Body of pancreas (tissue), 4 donors: ENCODE measurements at places on chromosomes 4 and X. TPM values are rescaled to one million over a fixed set of nuclear protein-coding genes. Genes with fewer than 3 reads are reported as not detected.

DNA sequence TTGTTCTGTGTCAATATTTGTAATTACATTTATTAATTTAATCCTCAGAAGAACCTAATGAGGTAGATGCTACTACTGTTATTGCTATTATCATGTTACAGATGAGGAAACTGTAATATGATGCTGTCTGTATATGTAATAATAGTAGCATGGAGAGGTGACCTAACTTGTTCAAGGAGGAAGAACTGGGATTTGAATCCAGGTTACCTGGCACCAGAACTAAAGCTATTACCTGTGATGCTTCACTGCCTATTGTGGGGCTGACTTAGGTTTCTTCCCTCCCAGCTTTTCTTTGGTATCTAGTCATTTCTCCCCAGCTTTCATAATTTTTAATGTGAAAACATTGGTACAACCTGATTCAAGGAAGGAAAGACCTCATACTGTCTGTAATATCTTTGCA lies 43.6 kb downstream of the RAPGEF2 start:
- no peak for DNase-seq

CXCL10 gene
- total RNA-seq: not detected

- DNase-seq: no peak
Observed at GRCh38 chr4:24321616-24322015, 262.7 kb downstream of the DHX15 start.

DNA sequence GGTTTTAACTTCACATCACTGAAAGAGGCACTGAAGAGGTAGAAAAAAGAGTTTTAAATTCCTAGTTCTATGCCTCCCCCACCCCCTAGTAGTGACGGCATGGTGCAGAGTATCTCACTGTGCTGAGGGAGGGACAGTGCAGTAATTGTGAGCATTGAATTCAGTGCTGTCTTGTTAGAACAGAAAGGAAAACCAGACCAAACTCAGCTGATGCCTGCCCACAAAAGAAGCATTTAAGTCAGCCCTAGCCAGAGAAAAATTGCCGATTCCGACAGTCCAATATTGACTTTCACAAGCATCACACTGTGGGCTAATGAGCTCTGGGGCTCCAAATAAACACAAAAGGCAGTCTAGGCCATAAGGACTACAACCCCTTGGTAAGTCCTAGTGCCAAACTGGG lies 417.7 kb downstream of the AR start:
- no peak for DNase-seq

- no peak for DNase-seq
Observed at GRCh38 chr4:126784966-126785580, 847.7 kb upstream of the INTU start.

- no peak for DNase-seq
Observed at GRCh38 chrX:13276991-13277390, 42.9 kb downstream of the ATXN3L start.

DNA sequence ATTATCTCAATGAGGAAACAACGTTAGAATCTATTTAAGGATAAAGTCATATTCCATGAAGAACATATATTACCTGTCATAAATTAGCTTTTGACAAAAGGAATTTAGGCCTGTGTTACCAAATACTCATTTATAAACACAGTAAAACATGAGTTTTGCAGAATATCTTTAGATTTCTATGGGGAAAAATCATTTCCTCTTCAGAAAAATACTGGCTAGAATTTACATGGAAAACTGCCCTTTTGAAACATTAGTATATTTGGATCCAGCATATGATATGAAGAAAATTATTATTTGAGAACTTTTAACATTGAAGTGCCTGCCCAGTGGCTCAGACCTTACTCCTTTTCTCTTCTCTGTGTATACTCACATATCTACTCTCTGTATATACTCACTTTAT lies 131.4 kb upstream of the NEIL3 start:
- no peak for DNase-seq

TMEM131L gene
- 47.1 TPM for total RNA-seq

DNA sequence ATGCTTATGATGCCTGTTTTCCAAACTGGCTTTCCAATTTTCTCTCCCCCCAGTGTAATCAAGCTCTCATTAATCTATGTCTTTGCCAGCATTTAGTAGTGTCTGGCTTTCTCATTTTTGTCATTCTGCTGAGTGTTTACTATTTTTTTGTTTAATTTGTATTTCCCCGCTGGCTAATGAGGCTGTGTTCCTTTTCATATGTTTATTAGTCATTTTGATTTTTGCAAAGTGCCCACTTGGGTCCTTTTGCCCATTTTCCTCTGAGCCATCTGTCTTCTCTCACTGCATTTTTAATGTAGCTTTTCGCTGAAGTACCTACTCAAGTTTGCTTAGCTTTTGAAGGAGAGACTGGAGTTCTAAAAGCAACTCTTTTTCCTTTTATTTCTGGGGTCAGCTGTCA lies 14.7 kb downstream of the DCK start:
- DNase-seq: no peak

DNA sequence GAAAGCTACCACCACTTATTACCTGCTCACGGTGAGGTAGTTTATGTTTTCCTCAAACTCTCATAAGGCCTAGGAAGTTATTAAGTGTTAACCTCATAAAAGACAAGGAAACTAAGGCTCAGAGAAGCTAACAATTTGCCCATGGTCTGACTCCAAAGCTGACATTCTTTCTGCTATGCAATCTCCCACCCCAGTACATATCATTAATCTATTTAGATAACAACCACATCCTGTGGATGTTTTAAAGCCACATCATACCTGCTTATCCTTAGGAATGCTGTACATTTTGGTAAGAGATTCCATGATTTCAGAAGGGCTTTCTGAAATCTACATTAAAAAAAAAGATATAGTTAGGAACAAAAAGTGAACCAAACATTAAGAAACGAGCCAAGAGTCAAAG lies 55.4 kb downstream of the HUWE1 start:
- DNase-seq: no peak

FRG2 gene
- not detected for total RNA-seq

DNA sequence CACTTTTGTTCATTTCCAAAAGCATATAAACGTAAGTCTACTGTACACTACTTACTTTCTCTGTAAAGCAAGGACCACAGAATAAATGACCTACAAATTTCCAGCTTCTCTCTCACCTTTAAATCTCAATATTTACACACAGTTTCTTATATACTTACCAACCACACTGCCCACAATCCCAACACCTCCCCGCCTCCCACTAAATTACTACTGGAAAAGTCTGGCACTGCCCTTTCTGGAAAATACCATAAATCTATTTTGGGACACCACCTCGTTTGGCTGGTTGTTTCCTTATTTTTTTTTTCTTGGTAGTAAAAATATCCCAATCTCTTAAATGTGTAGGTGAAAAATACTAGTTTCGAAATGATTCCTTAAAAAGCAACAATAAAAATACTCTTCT lies 19.6 kb downstream of the FAT1 start:
- DNase-seq: no peak

DNA sequence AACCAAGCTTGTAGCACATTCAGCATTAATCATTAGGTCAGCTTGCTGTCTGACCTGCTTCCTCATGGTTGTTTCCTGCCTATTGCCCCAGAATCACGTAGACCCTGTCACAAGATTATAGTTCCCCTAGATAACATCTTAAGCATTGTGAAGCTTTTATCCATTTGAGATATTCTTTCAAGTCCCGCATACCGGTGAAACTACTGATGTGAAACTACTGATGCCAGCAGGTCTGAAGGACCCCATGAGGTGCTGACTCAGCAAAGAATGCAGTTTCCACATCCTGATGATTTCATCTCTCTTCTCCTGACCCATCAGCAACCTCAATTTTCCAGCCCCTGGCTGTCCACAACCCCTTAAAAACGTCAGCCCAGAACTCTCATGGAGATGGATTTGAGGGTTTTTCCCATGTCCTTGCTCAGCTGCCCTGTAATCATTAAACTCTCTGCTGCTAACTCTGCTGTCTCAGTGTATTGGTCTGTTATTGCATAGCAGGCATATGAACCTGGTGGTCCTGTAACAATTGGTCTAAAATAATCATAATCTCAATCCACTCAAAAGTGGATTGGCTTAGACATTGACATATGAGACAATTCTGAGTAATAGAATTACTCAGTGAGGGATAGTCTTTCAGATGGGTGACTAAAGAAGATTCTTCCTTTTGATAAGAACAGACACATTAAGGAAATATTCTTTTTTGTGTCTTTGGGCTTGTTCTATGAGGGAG lies 26.3 kb upstream of the UBA6 start:
- no peak for DNase-seq

DNA sequence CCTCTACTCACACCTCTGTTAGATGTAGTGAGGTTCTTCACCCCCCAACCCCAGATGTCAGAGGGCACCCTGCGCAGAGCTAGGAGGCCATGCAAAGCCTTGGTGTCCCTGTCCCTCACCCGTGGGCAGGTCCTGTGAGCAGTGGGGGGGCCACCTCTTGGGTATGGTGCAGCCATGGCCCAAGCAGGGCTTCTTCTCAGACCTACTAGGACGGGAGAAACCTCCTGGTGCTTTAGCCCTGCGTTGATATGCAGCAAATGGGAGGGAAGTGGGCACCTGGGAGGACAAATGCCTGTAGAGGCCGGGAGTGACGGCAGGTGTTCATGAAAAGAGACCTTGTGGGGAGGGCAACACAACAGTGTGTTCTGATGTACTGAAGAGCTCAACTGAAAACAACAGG lies 38.5 kb upstream of the MSANTD1 start:
- peak; percentile 24 for DNase-seq

GRCh38 chr4:93199492-93199891 lies 629.1 kb upstream of the ATOH1 start:
- peak; percentile 5 for DNase-seq

- peak; percentile 11 for DNase-seq
Observed at GRCh38 chr4:99165978-99166377, 21.9 kb upstream of the ADH4 start.

GRCh38 chr4:4334798-4335520 lies 44.9 kb downstream of the ZBTB49 start:
- peak; percentile 77 for DNase-seq

DNA sequence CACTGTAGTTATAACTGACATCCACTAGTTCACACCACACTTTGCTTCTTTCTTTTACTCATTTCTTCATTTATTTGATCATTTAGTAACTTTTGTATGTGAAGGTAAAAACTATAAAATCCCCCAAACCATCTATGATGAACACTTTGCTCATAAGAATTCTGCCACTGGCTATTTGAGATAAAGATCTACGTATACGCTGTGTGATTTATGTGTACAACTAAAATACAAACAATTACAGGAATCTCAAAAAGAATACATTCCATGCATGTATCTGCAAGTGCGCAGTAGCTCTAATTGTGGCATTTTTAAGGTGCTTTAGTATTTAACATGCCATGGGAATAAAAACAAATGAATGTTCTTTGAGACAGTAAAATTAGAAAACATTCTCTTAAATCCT lies 156.9 kb upstream of the NAP1L5 start:
- no peak for DNase-seq

- DNase-seq: no peak
Observed at GRCh38 chrX:154304846-154305245, 9.3 kb downstream of the TKTL1 start.

GRCh38 chr4:68324519-68325262 lies 25.2 kb downstream of the YTHDC1 start:
- DNase-seq: no peak

DNA sequence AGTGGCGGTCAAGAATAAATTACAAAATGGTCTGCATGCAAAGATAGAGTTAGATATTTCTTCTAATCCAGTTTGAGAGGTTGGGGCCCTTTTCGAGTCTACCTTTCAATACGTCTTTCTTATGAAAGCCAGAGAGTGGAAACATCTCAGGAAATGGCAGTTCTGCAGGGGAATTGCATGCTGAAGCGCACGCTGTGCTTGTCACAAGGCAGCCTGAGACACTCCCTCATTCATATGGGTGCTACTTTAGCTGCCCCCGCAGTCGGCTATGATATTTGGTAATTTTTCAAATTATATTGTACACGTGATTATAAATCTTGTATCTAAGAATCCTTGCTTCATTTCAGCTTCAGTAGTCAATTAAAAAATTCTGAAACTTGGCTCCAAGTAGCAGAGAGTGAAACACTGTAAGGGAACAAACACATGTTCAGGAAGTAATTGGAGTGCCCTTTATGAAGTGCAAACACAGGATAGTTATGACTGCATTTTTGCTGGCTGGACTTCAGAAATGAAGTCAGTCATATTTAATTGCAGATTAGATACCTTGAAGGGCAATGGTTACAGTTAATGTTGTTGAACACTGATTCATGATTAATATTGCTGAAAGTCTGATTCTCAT lies 145.5 kb upstream of the NAP1L5 start:
- peak; percentile 62 for DNase-seq

VCX3B gene
- not detected for total RNA-seq

DNA sequence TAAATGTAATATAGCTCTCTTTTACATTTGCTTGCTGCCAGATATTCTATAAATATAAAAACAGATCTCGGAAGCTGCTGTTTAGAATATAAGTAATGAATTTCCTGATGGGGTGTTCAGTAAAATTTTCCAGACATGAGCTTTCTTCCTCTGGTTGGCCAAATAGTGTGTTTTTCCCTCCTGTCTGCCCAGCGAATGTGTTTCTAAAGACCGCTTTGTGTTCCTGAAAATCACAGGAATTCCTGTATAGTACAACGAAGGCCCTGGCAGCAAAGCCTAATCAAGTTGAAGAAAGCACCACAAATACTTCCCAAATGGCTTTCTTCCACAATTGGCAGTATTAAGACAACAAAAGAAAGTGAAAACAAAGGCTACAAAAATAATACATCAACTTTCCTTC lies 494.1 kb downstream of the INPP4B start:
- no peak for DNase-seq

GRCh38 chrX:115911967-115912366 lies 258.6 kb upstream of the AGTR2 start:
- DNase-seq: no peak

CC2D2A gene
- 4.9 TPM for total RNA-seq

GRCh38 chr4:7303561-7303960 lies 111.2 kb downstream of the SORCS2 start:
- no peak for DNase-seq

GRCh38 chr4:14912426-14912825 lies 89.9 kb upstream of the CPEB2 start:
- DNase-seq: no peak

- no peak for DNase-seq
Observed at GRCh38 chr4:163892417-163892816, 397.9 kb downstream of the TMA16 start.

- DNase-seq: no peak
Observed at GRCh38 chr4:131526686-131527085, 1622.4 kb upstream of the PCDH10 start.

MAGEA6 gene
- not detected for total RNA-seq

MAPK10 gene
- 24.1 TPM for total RNA-seq

GRCh38 chr4:176498617-176499256 lies 179.0 kb downstream of the SPCS3 start:
- DNase-seq: no peak

DNA sequence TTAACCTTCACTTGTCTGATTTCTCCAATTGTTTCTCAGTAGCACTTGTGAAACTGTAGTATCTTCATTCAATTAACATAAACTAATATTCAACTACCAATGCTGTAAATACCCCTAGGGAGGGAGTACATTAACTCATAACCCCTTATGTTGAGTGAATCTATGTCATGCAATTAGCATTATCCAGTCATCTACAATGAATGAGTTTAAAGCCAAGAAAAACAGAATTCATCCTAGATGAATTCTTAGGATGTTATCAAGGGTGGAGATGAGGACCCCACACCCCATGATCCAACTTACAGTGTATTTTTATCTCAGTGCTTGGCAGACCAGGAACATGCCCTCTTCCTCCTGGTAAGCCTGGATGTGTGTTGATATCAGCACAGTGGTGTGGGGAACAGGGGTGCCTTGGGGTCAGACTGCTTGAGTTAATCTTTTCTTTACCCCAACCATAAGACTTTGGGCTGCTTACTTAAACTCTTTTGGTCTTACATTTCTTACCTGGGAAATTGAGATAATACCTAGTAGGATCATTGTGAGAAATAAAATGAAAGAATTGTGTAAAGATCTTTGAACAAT lies 62.1 kb upstream of the SCOC start:
- no peak for DNase-seq

GRCh38 chr4:83267121-83267829 lies 17.3 kb downstream of the COQ2 start:
- no peak for DNase-seq
